Gastroesophageal sphincter (tissue), 4 donors: ENCODE measurements at places on chromosomes 3 and 15. TPM values are rescaled to one million over a fixed set of nuclear protein-coding genes. Genes with fewer than 3 reads are reported as not detected.
A peak's percentile ranks its signal among the peaks of the same experiment; 100 is the strongest.

The TSC22D2 gene
- total RNA-seq, result 27.6 TPM

The GPR149 gene
- total RNA-seq, result not detected

The EIF4E3 gene
- total RNA-seq, result 55.8 TPM

The HOMER2 gene
- total RNA-seq, result 14.4 TPM

The RARRES1 gene
- total RNA-seq, result 110 TPM

The RETNLB gene
- not detected for total RNA-seq

The ROPN1 gene
- total RNA-seq, result not detected

The EDEM1 gene
- 37.8 TPM for total RNA-seq

The GOLGA6L1 gene
- not detected for total RNA-seq

The SACM1L gene
- 41.6 TPM for total RNA-seq

The TAMM41 gene
- 26.8 TPM for total RNA-seq

The PLCB2 gene
- 1.5 TPM for total RNA-seq

The TERB2 gene
- total RNA-seq, result not detected

The FRMD5 gene
- total RNA-seq, result 1.2 TPM

The BOC gene
- total RNA-seq, result 130 TPM

The CKMT1A gene
- 0.40 TPM for total RNA-seq

DNA sequence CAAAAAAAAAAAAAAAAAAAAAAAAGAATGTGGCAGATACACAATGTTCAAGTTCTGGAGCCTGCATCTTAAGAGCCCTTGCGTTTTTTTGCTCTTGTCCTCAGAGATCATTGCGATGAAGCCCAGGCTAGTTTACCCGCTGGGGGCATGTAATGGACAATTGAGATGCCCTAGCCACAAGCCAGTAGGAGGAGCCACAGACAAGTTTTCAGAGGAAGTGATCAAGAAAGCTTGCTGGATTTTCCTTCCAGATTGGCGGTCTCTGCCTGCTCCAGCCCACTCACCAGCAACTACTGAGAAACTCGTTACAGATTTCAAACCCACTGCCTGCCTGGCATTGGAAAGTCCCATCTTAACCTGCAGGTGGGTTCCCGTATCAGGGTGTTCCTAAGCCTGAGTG, 192.1 kb upstream of the EOMES start:
- H3K4me3 ChIP-seq, result no peak overlapping the region
- H3K4me1 ChIP-seq, result no peaks in the 10 kb centered on the region
- ATAC-seq, result no peak
- no peaks in the 10 kb centered on the region for H3K27me3 ChIP-seq
- no peak overlapping the region for H3K27ac ChIP-seq

GRCh38 chr3:13282986-13283876, 136.9 kb downstream of the NUP210 start:
- H3K36me3 ChIP-seq, result no peaks in the 10 kb centered on the region
- H3K27ac ChIP-seq, result no peak overlapping the region
- ATAC-seq, result peak; percentile 26
- H3K27me3 ChIP-seq, result peaks cover 84% of the 10 kb centered on the region
- peaks cover 22% of the 10 kb centered on the region for H3K4me1 ChIP-seq

GRCh38 chr3:113002679-113003078, 11.9 kb downstream of the GTPBP8 start:
- no peaks in the 10 kb centered on the region for H3K36me3 ChIP-seq
- no peaks in the 10 kb centered on the region for H3K4me1 ChIP-seq
- H3K4me3 ChIP-seq, result no peak overlapping the region
- peak; percentile 22 for ATAC-seq
- no peak overlapping the region for H3K27ac ChIP-seq

- H3K36me3 ChIP-seq, result no peaks in the 10 kb centered on the region
- no peaks in the 10 kb centered on the region for H3K27me3 ChIP-seq
- H3K4me3 ChIP-seq, result no peak overlapping the region
- ATAC-seq, result no peak
Observed at GRCh38 chr3:129123314-129124060, 1.9 kb upstream of the RAB43 start.

GRCh38 chr3:147341727-147342126, 64.6 kb downstream of the ZIC4 start:
- peaks cover 19% of the 10 kb centered on the region for H3K27me3 ChIP-seq
- H3K4me1 ChIP-seq, result no peaks in the 10 kb centered on the region
- no peak overlapping the region for H3K27ac ChIP-seq

DNA sequence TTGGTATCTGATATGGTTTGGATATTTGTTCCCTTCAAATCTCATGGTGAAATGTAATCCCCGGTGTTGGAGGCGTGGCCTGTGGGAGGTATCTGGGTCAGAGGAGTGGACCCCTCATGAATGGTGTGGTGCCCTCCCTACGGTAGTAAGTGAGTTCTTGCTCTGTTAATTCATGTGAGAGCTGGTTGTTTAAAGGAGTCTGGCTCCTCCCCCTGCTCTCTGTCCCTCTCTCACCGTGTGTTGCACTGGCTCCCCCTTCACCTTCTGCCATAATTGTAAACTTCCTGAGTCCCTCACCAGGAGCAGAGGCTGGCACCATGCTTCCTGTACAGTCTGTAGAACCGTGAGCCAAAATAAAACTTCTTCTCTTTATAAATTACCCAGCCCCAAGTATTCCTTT, 246.9 kb upstream of the AGTR1 start:
- no peak for ATAC-seq
- no peak overlapping the region for H3K4me3 ChIP-seq
- H3K4me1 ChIP-seq, result no peaks in the 10 kb centered on the region
- no peak overlapping the region for H3K27ac ChIP-seq

- no peak overlapping the region for H3K4me3 ChIP-seq
- H3K36me3 ChIP-seq, result no peaks in the 10 kb centered on the region
- H3K4me1 ChIP-seq, result no peaks in the 10 kb centered on the region
- H3K27me3 ChIP-seq, result no peaks in the 10 kb centered on the region
- no peak for ATAC-seq
Observed at GRCh38 chr3:87311309-87311708, 34.9 kb upstream of the POU1F1 start.

DNA sequence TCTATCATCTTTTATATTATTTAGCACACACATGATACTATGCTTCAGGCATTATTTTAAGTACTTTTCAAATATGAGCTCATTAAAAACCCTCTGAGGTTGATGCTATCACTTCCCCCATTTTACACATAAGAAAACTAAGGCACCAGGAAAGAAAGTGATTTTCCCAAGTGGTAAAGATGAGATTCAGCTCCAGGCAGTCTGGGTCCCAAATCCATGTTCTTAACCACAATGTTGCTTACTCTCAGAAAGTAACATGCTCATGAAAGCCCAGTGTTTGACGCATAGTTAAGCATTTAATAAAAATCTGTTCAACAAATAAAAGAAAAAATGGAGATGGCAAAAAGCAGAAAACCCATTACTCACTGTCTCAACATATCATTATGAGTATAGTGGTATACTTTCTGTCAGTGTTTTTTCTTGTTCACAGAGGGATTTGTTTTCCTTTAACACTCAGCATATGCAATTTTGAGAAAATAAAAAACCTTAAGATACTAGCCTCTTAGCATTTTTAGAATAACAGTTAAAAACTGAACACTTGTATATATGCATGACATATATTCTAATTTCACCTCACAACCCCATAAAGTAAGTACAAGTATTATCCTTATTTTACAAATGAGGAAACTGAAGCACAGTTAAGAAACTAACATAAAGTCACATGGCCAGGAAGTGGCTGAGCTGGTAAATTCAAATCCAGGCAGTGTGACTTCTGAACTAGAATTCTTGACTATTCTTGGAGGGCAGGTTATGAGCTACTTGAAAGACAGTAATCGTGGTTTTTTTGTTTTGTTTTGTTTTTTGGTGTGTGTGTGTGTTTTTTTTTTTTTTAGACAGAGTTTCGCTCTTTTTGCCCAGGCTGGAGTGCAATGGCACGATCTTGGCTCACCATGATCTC, 10.4 kb downstream of the PEAK1 start:
- H3K27me3 ChIP-seq, result no peaks in the 10 kb centered on the region
- ATAC-seq, result no peak
- no peak overlapping the region for H3K4me3 ChIP-seq
- H3K27ac ChIP-seq, result no peak overlapping the region
- H3K36me3 ChIP-seq, result no peaks in the 10 kb centered on the region
- peaks cover 27% of the 10 kb centered on the region for H3K4me1 ChIP-seq

GRCh38 chr3:69767571-69767970, 28.3 kb downstream of the MITF start:
- H3K4me1 ChIP-seq, result peaks cover 31% of the 10 kb centered on the region
- H3K4me3 ChIP-seq, result no peak overlapping the region
- H3K27ac ChIP-seq, result peak overlapping the region; percentile 27

- ATAC-seq, result no peak
- no peak overlapping the region for H3K4me3 ChIP-seq
- no peak overlapping the region for H3K27ac ChIP-seq
- no peaks in the 10 kb centered on the region for H3K36me3 ChIP-seq
- peaks cover 51% of the 10 kb centered on the region for H3K27me3 ChIP-seq
Observed at GRCh38 chr15:92271179-92271578, 122.5 kb upstream of the ST8SIA2 start.

- no peak overlapping the region for H3K27ac ChIP-seq
- no peak for ATAC-seq
- H3K36me3 ChIP-seq, result no peaks in the 10 kb centered on the region
- no peaks in the 10 kb centered on the region for H3K4me1 ChIP-seq
- peaks cover 52% of the 10 kb centered on the region for H3K27me3 ChIP-seq
- H3K4me3 ChIP-seq, result no peak overlapping the region
Observed at GRCh38 chr15:47186075-47186474, 531.2 kb upstream of the SEMA6D start.

GRCh38 chr3:194280777-194281176, 70.4 kb downstream of the CPN2 start:
- no peaks in the 10 kb centered on the region for H3K27me3 ChIP-seq
- H3K4me3 ChIP-seq, result no peak overlapping the region
- peaks cover 71% of the 10 kb centered on the region for H3K4me1 ChIP-seq
- H3K27ac ChIP-seq, result no peak overlapping the region
- no peaks in the 10 kb centered on the region for H3K36me3 ChIP-seq
- no peak for ATAC-seq

GRCh38 chr3:107816107-107816506, 274.7 kb downstream of the CD47 start:
- H3K36me3 ChIP-seq, result no peaks in the 10 kb centered on the region
- H3K4me1 ChIP-seq, result peaks cover 41% of the 10 kb centered on the region
- peaks cover 3% of the 10 kb centered on the region for H3K27me3 ChIP-seq
- no peak overlapping the region for H3K27ac ChIP-seq

- no peaks in the 10 kb centered on the region for H3K4me1 ChIP-seq
- H3K36me3 ChIP-seq, result no peaks in the 10 kb centered on the region
- no peak overlapping the region for H3K27ac ChIP-seq
- H3K27me3 ChIP-seq, result no peaks in the 10 kb centered on the region
- ATAC-seq, result no peak
- no peak overlapping the region for H3K4me3 ChIP-seq
Observed at GRCh38 chr3:64082961-64083541, 59.8 kb upstream of the PSMD6 start.

- H3K36me3 ChIP-seq, result peaks cover 3% of the 10 kb centered on the region
- no peak for ATAC-seq
- no peak overlapping the region for H3K4me3 ChIP-seq
- H3K4me1 ChIP-seq, result no peaks in the 10 kb centered on the region
- no peaks in the 10 kb centered on the region for H3K27me3 ChIP-seq
- no peak overlapping the region for H3K27ac ChIP-seq
Observed at GRCh38 chr3:106930086-106930485, 447.2 kb upstream of the CCDC54 start.

GRCh38 chr15:33008284-33008995, 186.1 kb downstream of the FMN1 start:
- H3K4me3 ChIP-seq, result no peak overlapping the region
- peak overlapping the region; percentile 50 for H3K27ac ChIP-seq
- H3K4me1 ChIP-seq, result peaks cover 6% of the 10 kb centered on the region
- peak; percentile 90 for ATAC-seq

DNA sequence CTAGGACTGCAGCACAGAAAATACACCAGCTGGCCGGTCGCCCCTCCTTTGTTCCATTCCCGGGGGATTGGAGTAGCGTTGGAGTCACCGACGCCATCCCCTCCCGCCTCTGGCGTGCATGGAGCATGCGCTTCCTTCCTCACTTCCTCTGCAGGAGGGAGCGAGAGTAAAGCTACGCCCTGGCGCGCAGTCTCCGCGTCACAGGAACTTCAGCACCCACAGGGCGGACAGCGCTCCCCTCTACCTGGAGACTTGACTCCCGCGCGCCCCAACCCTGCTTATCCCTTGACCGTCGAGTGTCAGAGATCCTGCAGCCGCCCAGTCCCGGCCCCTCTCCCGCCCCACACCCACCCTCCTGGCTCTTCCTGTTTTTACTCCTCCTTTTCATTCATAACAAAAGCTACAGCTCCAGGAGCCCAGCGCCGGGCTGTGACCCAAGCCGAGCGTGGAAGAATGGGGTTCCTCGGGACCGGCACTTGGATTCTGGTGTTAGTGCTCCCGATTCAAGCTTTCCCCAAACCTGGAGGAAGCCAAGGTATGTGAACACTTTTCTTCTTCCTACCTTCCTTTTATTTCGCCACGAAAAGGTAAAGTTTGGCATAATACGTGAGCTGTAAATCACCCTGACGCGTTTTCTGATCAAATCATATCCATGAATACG, at the start of gene SCG3:
TSS of gene SCG3 (plus strand) at position 201 of the 661 bp plus-strand sequence. CDS start at position 454, 253 bp downstream.
- H3K4me1 ChIP-seq, result no peaks in the 10 kb centered on the region
- peak; percentile 66 for ATAC-seq
- H3K27ac ChIP-seq, result no peak within 1 kb of the TSS
- H3K27me3 ChIP-seq, result peaks cover 46% of the 10 kb centered on the region
- H3K36me3 ChIP-seq, result no peaks in the 10 kb centered on the region

- H3K4me1 ChIP-seq, result no peaks in the 10 kb centered on the region
- ATAC-seq, result no peak
- peaks cover 62% of the 10 kb centered on the region for H3K27me3 ChIP-seq
- no peaks in the 10 kb centered on the region for H3K36me3 ChIP-seq
- H3K4me3 ChIP-seq, result no peak overlapping the region
Observed at GRCh38 chr15:75235760-75236729, 22.1 kb upstream of the GOLGA6C start.

GRCh38 chr15:64634027-64634426, 141.4 kb downstream of the RBPMS2 start:
- H3K27ac ChIP-seq, result no peak overlapping the region
- no peaks in the 10 kb centered on the region for H3K36me3 ChIP-seq
- ATAC-seq, result no peak
- H3K4me3 ChIP-seq, result no peak overlapping the region
- H3K27me3 ChIP-seq, result no peaks in the 10 kb centered on the region

GRCh38 chr3:195407531-195408409, 35.0 kb downstream of the ACAP2 start:
- H3K4me1 ChIP-seq, result no peaks in the 10 kb centered on the region
- no peak overlapping the region for H3K27ac ChIP-seq
- no peak overlapping the region for H3K4me3 ChIP-seq
- no peak for ATAC-seq
- H3K27me3 ChIP-seq, result no peaks in the 10 kb centered on the region
